Dorsolateral prefrontal cortex (tissue), 122 donors: ENCODE measurements at places on chromosomes 2 and 18. TPM values are rescaled to one million over a fixed set of nuclear protein-coding genes. Genes with fewer than 3 reads are reported as not detected.

The KDM3A gene
- 63.8 TPM for total RNA-seq

The IL36G gene
- total RNA-seq: not detected

The SH2D6 gene
- 6.1 TPM for total RNA-seq

The STPG4 gene
- not detected for total RNA-seq

The LONRF2 gene
- total RNA-seq: 79.7 TPM

The LYPD6 gene
- total RNA-seq: 7.5 TPM
